ENCODE measurements at places on chromosomes 11 and 22.

- no peak for DNase-seq
Observed at GRCh38 chr11:105622016-105622415, 12.1 kb downstream of the GRIA4 start.

GRCh38 chr11:113670831-113671215 is 35.3 kb downstream of the TMPRSS5 start:
- no peak for DNase-seq

DNA sequence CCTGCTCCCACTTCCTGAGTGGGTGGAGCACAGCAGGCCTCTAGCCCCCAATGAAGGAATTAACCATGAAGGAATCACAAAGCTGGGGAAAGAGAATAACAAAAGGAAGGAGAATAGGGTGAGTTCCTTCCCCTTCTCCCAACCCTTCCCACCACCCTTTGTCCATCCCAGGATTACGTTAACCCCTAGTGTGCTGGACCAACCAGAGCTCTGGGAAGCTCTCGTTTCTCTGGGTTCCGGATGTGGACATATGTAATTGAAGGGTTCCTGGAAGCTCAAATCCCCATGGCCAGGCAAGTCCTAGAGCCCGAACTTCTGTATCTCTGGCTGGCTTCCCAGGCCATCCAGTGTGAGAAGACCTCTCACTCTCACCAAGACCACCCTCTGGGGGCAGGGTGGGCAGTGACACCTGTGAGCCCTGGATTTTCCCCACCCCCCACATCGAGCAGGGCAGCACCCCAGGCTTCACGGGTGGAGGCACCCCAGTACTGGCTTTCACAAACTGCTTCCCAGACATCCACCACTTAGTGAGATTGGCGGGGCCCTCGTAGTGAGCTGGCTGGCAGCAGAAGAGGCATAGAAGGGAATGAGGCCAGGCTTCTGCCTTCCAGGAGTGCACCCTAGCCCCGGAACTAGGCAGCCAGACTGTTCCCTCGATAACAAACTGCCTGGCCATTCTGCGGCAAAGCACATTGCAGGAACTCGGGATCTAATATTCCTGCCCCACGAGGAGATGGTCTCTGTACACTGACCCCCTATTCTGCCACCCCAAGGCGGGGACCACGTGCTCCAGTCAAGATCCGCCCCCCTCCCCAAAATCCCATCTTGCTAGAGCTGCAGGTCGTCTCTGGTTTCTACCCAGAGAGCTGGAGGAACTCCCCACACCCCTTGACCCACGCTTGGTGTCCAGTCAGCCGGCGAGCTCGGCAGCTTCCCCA is 2.1 kb downstream of the NECTIN1 start:
- no peak for DNase-seq

DNA sequence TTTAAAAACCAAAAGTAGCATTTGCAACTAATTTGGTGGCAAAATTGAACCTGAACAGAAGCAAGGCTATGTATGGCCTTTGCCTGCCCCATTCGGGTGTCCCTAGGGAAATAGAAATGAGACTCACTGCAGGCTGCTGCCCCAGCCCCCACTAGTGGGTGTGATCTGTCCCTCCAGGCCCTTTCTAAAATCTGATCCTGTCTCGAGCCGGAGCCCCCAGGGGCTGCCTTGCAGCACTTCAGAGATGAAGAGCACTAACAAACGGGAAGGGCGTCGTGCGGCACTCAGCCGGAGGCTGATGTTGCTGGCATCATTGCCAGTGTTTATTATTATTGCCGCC is 43.2 kb downstream of the CD82 start:
- DNase-seq: no peak

DNA sequence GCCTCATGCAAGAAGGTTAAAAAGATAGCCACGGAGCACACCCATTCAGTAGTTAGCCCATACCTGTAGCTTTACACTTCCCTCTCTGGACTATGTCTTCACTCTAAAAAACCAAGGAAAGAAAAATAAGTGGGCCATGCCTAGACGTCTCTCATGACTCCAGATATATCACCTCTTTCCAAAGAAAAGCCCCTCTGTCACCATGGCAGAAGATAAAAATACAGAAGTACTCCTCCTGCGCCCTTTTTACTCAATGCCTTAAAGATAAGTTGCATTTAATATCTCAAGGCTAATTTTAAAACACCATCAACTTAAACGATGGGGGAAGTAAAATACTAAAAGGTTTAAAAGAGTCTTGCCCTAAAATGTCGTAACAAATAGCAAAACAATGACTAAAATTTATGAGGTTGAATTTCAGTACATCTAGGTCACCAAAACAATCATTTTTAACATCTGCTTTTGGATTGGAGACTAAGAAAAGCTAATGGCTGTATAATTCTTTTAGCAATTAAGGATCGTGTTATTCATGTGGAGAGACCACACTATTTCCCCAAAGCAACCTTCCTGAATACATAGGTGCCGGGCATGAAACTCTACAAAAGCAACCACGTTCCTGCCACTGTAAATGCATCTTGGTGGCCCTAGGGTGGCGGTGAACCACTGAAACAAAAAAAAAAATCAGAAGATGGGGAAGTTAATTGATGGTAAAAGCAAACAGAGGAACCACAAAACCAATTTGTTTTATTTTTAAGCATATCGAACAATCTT is 46.0 kb downstream of the CELF1 start:
- DNase-seq: peak; percentile 67

DNA sequence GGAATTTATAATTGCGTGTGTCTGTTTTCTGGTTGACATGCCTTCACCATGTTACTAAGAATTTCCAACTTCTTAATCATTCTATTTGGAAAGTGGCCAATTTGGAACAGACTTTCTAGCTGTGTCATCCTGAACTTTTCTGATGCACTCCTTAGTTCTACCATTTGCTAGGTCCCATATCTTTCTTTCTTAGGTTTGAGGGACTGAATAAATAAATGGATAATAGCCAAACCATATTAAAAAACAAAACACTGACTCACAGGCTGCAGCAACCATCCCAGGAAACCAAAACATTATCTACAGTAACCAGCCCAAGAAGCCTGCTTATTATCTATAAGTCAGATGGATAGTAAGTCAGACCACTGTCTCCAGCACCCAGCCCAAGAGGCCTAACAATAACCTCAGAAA is 57.5 kb upstream of the PLET1 start:
- peak; percentile 92 for DNase-seq

GRCh38 chr11:765025-765801 is 12.1 kb downstream of the GATD1 start:
- DNase-seq: peak; percentile 47

- DNase-seq: no peak
Observed at GRCh38 chr11:32005786-32006416, 85.0 kb upstream of the RCN1 start.

- peak; percentile 28 for DNase-seq
Observed at GRCh38 chr22:28172892-28173670, 254.0 kb upstream of the PITPNB start.

GRCh38 chr11:125056931-125057692 is 6.0 kb upstream of the SLC37A2 start:
- DNase-seq: no peak

GRCh38 chr11:133508468-133508867 is 23.8 kb downstream of the OPCML start:
- DNase-seq: no peak

DNA sequence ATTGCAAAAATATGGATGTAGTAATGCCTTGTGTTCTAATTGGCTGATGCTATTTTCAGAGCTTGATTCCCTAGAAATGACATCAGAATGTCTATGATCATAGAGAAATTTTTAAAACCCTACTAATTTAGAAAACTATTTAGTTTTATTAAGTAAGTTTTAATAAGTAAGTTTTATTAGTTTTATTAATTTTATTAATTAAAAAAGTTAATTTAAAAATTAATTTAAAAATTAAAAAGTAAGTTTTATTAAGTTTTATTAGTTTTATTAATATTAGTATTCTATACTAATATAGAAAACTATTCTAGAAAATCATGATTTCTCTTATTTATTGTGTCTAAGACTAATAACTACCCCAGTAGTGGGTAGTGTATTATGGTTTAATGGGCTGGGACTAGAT is 8.2 kb downstream of the HORMAD2 start:
- DNase-seq: no peak
